ENCODE measurements at places on chromosomes 5 and 9.

- DNase-seq = no peak
Measured at GRCh38 chr9:101388507-101388993, 3.7 kb upstream of the BAAT start.

DNA sequence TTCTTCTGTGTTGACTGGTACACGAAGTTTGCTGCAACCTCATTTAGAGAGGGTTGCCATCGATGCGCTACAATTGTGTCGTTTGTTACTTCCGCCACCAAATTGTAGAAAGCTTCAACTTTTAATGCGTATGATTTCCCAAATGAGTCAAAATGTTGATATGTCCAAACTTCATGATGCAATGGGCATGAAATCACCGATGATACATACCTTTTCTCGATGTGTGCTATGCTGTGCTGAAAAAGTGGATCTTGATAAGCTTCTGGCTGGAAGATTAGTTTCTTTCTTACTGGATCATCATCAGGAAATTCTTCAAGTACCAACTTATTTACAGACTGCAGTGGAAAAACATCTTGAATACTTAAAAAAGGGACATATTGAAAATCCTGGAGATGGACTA, 65.7 kb downstream of the TMEM38B start:
- no peak for DNase-seq

GRCh38 chr9:106981396-106982287, 118.7 kb downstream of the ZNF462 start:
- no peak for DNase-seq

GRCh38 chr9:114177423-114178064, 22.2 kb downstream of the COL27A1 start:
- DNase-seq = no peak

DNA sequence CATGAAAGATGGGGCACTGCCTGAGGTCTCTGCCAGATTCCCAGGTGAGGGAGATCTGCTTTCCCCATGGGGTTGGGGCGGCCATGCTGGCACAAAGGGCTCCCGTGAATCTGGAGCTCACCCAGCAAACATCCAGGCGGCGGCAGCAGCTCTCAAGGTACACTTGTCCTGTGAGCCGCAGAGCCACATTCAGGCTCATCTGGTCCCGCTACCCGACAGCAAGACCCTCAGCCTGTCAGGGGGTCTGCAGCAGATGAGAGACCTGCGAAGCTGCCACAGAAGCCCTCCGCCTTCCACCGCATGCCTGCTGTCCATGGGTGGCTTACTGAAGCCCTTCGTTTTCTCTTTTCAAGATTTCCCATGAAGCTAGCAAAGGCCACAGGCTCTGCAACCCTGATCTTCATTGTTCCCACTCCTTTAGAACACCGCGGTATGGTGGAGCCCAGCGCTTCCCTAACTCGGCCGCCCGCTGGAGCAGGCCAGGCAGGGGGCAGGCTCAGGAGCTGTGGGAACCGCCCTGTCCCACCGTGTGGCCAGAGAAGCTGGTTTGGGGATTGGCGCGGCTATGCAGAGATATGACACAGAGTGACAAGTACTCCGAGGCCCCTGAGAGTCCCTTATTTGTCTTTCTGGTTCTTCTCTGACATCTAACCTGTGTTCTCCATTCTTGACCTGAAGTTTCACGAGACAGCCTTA, 8.8 kb downstream of the LRRC14B start:
- no peak for DNase-seq

- no peak for DNase-seq
Measured at GRCh38 chr5:30804739-30805505, 388.6 kb upstream of the CDH6 start.

DNA sequence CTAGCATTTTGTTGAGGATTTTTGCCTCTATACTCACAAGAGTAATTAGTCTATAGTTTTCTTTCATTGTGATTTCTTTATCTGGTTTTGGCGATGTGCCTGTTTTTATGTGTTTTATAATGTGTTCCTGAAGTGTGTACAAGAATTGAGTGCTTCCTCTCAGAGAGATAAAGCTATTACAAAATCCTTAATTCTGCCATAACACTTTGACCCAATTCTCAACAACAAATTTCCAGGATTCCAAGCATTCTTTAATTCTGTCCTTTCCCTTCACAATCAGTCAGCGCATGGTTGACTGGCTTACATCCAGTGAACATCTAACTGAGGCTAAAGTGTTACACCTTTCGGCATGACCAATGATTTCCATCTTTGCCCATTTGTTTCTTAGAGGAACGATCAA, 282.9 kb upstream of the MVB12B start:
- DNase-seq = no peak

DNA sequence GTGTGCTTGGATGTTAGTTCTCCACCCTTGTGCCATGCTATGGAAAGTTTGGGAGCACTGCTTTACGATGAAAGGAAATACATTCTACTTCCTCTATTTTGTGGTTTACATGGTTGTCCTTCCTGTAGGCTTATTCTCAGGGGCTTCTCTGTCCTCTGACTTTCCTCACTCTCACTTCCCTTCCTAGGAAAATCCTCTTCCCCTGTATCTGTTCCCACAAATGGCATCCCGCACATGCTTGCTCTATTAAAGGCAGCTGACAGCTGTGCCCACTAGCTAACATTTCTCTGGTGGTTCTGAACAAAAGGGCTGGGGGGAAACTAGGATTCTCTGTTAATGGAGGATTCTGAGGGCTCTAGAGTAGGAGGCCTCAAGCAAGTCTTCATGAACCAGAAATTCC, 52.4 kb downstream of the FAM170A start:
- DNase-seq = no peak

DNA sequence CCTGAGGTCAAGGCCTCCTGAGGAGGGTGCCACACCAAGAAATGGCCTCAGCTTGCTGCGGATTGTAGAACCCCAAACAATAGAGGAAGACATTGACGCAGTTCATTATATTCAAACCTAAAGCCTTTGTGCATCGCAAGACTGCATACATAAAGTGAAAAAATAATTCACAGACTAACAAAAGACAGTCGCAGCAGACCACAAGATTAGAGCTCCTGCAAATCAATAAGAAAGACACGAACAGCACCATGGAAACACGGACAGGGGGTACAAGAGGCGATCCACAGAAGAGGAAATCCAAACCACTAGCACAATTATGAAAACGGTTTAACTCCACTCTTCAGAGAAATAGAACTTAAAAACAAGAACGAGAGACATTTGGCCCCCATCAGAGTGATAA, 10.0 kb upstream of the TCOF1 start:
- DNase-seq = no peak

DNA sequence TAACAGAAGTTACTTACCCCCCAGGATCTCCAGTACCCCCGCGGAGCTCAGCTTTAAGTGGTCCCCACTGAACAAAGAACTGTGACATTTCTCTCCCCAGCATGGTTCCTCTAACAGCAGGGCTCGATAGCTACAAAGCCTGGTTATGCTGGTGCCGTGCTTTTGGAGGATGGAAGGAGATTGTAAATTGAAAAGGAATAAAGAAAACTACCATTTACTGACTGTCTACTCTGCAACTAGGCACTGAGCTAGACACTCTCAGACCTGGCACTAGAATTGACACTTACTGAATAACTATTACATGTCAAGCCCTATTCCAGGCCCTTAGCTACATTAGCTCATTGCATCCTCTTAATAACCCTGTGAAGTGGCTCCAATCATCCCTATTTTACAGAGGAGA, 145.3 kb downstream of the TTLL11 start:
- DNase-seq = no peak

- DNase-seq = no peak
Measured at GRCh38 chr5:1657161-1657741, 133.5 kb upstream of the LPCAT1 start.

GRCh38 chr9:134605966-134606357, 35.6 kb upstream of the COL5A1 start:
- DNase-seq = no peak

DNA sequence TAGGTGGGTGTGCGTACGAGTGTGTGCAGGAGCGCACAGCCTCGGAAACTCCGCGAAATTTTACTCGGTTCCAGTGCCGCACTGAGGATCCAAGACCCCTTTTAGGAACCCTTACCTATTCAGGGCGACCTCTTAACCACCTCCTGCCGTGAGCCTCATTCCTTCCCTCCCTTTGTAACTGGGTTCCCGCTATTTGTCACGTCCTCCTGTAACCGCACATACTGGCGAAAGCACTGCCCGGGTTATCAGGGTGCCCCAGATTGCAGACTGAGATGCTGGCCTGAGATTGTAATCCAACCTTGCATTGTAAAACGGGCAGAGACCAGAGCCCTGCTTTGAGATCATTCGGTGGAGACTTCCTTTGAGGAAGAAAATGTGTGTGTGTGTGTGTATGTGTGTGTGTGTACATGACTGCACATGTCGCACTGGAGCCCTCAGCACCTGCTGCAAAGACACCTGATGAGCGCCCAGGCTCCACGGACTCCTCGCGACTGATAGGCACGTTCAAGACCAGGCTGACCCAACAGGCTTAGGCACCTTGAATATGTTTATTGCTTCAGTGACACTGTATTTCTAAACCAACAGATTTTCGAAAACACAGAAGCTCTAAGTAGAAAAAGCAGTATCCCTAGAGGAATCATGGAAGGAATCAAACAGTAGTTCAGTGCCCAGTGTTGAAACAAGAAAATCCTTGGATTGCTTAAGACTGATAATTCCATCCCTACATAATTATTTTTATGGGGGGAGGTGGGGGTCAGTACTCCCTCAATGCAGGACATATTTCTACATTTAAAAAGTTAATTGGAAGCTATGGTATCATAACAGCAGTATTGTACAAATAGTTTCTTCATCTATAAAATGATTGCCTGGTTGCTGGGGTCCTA, 86.5 kb upstream of the TNFAIP8 start:
- no peak for DNase-seq

- DNase-seq = no peak
Measured at GRCh38 chr5:152824316-152824715, 419.2 kb upstream of the NMUR2 start.

DNA sequence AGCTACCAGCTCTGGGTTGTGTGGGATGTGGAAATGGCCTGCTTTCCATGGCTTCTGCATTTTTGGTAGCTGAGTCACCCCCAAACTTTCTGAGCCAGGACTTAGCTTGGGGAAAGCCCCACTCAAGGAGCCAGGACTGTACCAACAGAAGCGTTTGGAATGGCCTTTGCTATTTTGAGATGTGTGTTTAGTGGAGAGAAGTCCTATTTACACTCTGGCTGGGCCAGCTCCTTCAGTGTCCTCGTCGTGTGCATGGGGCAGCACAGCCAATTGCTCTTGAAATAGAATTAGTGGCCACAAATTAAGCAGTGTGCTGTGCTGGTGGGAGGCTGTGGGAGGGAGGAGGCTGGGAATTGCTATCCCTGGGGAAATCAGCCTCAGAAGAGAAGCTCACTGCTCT, 51.6 kb downstream of the ENTREP1 start:
- no peak for DNase-seq

GRCh38 chr9:112700085-112700484, 17.8 kb downstream of the INIP start:
- no peak for DNase-seq

GRCh38 chr5:87170799-87171198, 96.9 kb upstream of the RASA1 start:
- DNase-seq = no peak

DNA sequence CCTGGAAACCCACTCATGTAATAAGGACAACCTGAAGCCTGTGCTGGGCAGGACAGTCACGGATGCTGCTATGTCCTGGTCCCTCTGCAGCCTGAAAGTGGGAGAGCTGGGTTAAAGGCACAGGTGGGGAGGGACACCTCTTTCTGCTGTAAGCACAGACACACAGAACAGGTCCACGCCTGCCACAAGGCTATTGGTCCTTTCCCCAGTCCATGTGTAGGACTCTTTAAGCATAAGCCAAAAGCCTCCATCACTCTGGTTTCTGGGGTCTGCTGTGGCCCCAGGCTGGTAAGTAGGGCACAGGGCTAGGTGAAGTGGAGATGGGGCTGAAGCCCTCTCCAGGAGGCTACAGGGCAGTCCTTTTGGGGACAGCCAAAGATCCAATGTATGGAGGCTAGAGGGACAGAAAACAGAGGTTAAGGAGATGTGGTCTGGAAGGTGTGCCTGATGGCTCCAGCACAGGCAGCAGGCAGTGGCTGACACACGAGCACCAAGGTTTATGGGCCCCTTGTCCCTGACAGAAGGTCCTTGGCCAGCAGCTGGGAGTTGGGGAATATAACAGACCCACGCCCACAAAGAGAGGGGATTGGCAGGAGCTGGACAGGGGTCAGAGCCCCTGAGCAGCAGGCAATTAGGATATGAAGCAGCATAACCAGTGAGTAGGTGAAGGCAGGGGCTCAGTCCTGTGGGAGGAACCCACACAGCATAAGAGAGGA, 203.6 kb upstream of the MVB12B start:
- DNase-seq = no peak

GRCh38 chr5:51859624-51860023, 476.4 kb downstream of the ISL1 start:
- DNase-seq = no peak

DNA sequence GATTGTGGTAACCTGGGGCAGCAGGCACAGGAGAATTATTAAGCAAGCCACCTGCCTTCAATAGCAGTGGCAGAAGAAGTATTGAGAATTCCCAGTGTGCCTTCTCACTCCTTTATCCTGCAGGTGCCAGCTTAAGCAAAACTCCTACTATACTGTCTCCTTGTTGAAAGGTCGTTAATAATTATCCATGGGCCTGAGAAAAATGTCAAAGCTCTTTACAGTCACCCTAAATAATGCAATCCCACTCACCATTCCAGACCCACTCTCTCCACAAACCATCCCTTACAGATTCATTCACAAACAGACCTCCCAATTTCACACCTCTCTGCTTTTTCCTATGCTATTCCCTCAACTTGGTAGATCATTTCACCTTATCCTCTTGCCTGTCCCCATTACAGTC, 161.5 kb upstream of the TRIM32 start:
- no peak for DNase-seq

GRCh38 chr9:126681336-126681735, 67.6 kb downstream of the LMX1B start:
- DNase-seq = no peak

DNA sequence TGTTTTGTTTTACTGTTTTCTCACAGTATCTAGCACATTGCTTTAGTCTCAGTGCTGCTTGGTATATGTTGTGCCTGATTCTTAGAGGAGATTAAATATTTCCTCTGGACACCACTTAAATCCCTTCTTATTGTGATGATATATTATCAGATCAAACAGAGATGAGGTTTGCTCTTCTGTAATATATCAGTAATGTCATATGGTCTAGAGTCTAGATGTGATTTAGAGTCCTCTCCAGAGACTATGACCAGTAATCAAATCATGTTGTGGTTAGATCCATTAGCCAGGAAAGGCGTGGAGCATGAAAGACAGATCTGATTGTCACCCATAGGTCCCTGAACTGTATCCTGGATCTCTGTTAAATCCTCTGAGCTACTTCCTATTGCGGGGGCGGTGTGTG, 24.4 kb downstream of the CAMK4 start:
- no peak for DNase-seq
